ENCODE measurements at places on chromosomes 6 and 20.

DNA sequence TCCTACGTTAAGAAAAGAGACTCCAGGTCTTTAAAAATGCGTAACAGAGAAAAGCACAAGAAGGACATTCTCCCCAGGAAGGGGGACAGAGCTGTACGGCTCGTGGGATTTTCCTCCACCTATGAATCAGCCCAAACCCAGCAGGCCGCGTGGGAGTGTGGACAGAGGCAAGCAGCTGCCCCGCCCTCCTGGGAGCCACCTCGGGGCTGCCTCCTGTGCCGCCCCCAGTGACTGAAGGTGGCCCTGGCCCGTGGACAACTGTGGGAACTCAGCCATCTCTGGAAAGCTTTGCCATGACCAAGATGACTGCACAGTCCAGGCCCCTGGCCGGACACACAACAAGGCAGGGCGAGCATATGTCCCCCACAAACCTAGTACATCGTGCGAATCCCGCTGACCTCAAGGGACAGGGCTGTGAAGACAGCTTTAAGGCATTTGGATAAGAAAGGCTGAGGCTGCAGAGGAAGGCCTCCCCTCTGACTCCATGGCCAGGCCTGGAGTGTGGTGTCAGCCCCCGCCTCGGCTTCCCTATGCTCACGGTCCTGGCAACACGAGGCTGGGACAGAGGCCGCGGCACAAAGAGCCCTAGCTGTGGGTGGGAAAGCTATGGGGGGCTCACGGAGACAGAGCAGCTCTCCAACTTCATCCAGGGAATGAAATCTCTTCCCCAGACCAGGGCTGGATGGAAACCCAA is 26.9 kb downstream of the PXDC1 start:
- no peak for DNase-seq

GRCh38 chr6:105326833-105327770 is 75.8 kb downstream of the PREP start:
- no peak for DNase-seq

DNA sequence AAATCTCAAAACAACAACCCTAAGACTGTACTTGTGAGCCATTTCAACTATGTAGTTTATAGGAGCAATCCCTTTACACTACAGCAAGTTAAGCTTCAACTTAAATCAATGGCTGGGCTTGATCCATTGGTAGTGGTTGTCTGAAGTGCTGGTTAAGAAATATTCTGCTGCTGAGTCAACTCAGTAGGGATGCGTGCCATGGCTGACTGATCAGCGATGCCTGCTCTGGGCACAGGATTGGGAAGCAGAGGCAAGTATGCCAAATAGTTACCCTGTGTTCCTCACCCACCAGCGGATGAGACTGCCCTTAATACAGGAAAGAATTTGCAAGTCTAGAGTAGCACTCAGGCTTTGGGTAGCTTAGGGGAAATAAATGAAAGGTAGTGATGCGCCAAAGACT is 41.5 kb downstream of the GCM1 start:
- no peak for DNase-seq

- DNase-seq, result no peak
These were observed 43.5 kb downstream of the SIRPA start for GRCh38 chr20:1938464-1939269.

DNA sequence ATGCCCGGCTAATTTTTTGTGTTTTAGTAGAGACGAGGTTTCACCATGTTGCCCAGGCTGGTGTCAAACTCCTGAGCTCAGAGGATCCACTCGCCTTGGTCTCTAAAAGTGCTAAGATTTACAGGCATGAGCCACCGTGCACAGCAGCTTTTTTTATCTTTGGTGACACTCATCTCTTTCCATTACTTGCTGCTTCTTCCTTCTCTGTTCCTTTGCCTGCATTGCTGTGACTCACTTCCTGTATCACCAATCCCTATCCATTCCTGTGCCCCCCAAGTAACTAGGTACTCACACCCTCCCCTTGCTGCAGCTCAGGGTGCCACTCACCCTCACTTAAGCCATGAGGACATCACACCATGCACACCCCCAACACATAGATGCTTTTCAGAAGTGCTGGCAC is 24.6 kb downstream of the KHDC1L start:
- no peak for DNase-seq
